NCI-H1436 treated with DMSO at 0.1 percent for 48 hours (cell line): ENCODE measurements at places on chromosomes 5 and 9.
A peak's percentile ranks its signal among the peaks of the same experiment; 100 is the strongest.

DNA sequence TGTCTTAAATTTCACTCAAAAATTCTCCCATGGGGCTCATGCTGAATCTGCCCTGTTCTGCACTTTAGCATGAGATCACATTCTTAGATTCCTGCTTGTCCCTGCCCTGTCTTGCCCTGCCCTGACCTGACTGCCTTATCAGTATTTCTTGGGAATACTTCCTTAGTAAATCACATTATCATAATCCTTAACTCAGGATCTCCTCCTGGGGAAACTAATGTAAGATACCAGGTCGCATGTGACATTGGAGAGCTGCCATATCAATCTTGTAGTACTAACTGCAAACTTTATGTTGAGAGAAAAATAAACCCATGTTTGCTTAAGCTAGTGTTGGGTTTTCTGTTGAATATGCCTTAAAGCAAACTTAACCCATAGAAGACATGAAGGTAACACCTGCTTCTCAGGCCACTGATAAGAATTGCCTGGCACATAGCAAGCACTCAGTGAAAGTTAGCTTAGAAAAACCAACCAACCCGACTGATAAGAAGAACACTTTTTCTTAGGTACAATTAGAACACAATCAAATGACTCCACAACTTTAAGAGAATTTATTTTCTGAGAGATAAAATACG, 53.3 kb downstream of the IL33 start:
- DNase-seq = no peak

- no peak for DNase-seq
Measured at GRCh38 chr5:171409164-171410136, 10.0 kb upstream of the FGF18 start.

- DNase-seq = no peak
Measured at GRCh38 chr5:75608870-75609269, 2.4 kb upstream of the ANKDD1B start.

DNA sequence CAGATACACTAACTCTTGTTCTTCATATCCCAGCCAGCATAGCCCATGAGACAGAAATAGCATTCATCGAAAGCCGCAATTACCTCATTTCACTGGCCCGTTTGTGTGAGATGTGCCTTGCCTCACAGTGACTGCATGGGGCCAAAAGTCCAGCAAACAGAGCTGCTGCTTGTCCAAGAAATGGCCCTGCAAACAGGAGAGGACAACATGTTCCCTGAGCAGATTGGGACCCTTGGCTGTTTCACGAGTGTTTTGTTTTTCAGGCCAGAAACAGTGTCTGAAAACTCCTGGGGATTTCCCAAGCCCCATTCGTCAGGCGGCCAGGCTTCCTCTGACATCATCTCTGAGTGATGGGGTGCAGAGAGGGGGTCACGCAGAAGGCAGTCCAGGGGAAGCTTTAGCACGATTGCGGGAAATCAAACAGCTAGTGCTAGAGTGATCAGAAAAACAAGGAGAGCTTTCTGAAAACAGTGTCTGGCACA, 503.6 kb upstream of the PAPPA start:
- DNase-seq = no peak

GRCh38 chr9:80605129-80605528, 1033.4 kb downstream of the TLE4 start:
- no peak for DNase-seq

- no peak for DNase-seq
Measured at GRCh38 chr9:95585824-95586223, 69.1 kb upstream of the PTCH1 start.

DNA sequence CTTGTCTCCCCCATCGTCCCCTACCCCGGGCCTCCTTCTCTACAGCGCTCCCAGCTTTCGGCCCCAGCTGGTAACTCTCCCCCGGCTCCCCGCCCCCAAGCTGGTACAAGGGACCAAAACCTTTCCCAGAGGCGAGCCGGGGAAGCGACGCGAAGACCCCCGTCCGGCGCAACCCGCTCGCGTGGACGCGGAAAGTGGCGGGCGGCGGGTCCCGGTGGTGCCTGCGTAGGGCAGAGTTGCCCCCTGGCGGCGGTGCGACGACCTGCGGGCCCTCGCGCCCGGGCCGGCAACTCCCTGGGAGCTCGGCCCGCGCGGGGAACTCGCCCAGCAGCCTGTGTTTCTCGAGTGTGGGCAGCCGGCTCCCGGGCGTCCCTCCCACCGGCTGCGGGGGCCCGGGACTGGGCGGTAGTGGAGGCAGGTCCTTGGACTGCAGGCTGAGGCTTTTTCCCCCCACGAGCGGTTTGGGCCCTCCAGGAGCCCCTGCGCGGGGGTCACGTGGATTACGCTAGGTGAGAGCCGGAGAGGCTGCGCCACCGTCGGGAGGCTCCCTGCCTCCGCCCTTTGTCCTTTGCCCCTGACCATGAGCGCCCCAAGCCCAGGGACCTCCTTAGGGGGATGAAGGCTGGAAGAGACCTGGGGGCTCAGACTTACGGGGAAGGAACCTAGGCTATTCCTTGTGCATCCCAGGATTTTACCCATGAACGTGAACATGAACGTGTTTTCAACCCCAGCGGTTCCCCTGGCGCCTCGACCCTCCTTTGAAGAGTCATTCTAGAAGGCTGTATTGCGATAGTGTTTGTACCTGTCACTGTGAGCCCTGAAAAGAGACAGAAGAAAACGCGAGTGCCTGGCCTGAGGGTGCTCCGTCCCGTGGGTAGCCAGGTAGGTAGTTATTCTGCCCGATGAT, 2.9 kb upstream of the FOXD1 start:
- DNase-seq = no peak

GRCh38 chr5:109945097-109945678, 255.5 kb downstream of the MAN2A1 start:
- no peak for DNase-seq

GRCh38 chr9:93231121-93231694, 47.3 kb downstream of the WNK2 start:
- no peak for DNase-seq

- DNase-seq = no peak
Measured at GRCh38 chr5:65366655-65367054, 115.1 kb downstream of the ADAMTS6 start.

DNA sequence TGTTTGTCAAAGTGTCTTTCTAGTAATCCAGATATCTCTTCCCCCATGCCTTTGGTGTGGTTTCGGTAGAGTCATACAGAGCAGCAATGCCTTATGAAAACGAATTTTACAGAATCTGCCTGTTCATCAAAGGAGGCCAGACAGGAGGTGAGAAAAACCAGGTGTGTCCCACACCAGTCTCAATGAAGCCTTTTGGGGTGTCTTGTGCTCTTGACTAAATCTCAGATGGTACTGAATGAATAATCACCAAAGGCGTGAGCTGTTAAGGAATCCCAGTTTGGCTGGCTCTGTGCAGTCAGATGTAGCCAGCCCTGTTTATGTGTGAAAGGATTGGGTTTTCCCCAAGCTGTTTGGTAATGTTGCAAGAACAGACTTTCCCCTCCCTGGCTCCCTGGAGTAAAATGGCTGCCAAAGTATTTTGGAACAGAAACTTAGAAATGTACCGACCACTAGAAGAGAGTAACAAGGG, 70.8 kb upstream of the CDKN2B start:
- DNase-seq = no peak

- DNase-seq = no peak
Measured at GRCh38 chr5:133487093-133487492, 125.2 kb downstream of the FSTL4 start.

GRCh38 chr5:4513381-4513780, 626.7 kb upstream of the ADAMTS16 start:
- no peak for DNase-seq

- no peak for DNase-seq
Measured at GRCh38 chr5:90897618-90898017, 339.0 kb downstream of the ADGRV1 start.

- DNase-seq = no peak
Measured at GRCh38 chr9:118563677-118564076, 805.6 kb downstream of the BRINP1 start.

GRCh38 chr5:87762631-87763030, 349.9 kb upstream of the CCNH start:
- DNase-seq = no peak

GRCh38 chr5:162391833-162392232, 324.3 kb downstream of the GABRG2 start:
- DNase-seq = no peak

GRCh38 chr5:73482383-73483136, 15.7 kb upstream of the BTF3 start:
- peak; percentile 10 for DNase-seq

GRCh38 chr5:120463991-120464626, at the start of gene PRR16:
PRR16 (plus strand) TSS chr5:120464300.
- DNase-seq = no peak

DNA sequence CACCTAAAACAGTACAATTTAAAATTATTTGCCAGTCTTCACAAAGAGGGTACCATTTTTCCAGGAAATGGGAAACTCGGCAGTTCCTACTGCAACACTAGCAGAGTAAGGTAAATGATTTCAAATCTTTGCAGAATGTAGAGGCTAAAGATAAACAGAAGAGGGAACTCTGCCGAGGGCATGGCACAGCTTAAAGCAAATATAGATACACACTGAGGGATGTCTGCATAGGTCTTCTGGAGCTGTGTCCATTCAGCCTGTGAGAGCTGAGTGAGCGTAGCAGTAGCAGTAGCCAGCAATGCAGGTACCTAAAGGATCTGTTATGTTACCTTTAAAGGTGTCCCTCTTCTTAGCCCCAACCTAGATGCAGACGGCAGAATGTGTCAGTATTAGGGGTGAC, 17.5 kb downstream of the CDKL3 start:
- DNase-seq = no peak

DNA sequence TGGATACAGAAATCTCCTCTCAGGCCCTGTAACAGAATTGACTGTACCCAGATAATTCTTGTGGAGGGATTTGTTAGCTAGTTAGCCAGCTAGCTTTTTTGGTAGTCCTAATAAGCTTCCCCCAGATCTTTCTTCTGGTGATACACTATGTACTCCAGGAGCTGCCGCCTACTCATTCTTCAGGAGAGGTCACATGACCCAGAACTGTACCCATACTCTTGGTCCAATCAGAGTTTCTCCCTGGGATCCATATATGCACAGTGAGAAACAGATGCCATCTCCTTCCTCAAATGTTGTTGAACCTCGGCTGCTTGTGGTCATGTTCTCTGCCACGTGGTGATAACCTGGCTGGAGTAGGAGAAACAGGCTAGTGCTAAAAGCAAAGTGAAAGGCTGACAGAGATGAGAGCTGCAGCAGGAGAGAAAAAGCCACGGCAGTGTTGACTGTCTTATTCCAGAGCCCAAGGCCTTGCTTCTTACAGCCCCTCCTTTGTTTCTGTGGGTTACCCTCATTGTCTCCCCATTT, 123.0 kb upstream of the RFX3 start:
- no peak for DNase-seq

- no peak for DNase-seq
Measured at GRCh38 chr9:137114220-137114612, 317 bp downstream of the DPP7 start.

DNA sequence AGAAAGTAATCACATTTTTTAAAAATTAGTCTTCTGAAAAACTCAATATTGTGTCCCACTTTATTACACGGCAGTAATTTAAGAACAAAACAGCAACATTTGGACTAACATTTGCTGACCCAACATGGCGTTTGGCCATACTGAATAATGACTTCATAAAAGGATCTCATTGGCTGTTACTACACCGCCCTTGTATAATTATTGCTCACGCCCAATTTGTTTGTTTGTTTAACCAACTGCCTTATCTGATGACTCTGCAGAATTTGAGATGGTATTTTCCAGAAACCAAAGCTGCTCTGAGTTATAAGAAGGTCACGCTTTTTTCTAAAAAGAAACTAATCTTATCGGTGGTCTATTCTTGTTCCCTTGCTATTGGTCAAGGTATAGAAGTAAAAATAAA, 200.2 kb upstream of the TARS1 start:
- DNase-seq = no peak

DNA sequence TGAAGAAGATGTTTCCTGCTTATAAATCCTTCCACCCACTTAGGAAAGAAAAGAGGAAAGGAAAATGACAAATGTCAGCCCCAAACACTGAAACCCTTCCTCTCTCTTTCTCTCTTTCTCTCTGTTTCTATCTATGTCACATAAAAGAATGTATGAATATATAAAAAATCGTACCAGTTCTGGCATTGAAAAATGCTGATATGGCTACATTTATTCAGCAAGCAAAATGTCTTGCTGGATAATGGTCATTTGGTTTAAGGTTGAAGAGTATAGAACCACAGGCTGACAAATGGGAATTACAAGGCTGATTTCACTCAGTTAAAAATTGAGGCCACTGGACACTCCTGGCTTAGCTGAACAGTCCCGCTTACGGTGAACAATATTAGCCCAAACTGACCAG, 335.9 kb downstream of the PARP8 start:
- no peak for DNase-seq

DNA sequence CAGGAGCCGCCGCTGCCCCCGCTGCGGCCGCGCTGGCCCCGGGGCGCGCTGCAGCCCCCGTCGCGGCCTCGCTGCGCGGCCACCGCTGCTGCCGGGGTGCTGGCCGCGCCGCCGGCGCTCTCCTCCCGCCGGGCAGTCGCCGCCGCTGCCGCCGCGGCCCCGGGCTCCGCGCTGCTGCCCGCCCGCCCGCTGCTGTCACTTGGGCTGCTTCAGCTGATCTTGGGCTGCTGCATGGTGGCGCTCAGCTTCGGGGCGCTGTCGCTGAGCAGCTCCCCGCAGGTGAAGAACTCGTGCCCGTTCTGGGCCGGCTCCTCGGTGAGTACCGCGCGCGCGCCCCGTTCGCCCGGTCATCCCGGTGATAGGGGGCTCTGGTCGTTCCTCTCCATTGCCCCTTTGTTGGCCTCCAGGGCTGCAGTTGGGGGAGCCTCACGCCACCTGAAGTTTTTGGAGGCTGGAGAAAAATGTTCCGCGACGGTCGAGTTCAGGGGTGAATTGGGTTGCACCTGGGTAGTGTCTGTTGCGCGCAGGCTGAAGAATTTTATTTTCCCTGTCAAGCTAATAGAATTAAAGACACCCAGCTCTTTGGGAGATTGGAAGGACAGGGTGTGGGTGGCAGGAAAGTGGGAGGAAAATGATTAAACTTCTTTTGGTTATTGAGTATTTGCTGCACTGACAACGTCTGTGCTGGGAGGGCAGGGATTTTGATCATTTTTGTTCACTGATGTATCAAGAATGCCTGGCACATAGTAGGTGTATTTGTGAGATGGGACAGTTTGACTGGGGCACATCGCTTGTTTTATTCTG, 596 bp downstream of the ENTREP1 start:
- DNase-seq = no peak

DNA sequence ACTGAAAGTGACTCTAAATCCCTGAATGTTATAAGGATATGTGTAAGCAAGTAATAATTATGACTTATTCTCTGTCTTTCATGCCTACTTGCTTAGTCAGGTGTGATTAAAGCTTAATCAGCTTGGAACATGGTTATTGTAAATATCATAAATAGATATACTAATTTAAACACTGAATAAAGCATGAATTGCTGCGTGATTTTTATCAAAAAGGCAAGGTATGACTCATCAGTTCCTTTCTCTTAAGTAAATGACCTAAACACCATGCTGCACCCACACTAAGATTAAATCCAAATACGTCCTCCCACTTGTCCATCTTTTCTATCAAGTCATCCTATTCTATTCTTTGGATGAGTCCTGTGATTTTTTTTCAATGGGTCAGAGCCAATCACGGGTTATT, 124.6 kb upstream of the MTAP start:
- no peak for DNase-seq

- DNase-seq = no peak
Measured at GRCh38 chr9:125626187-125626586, 80.8 kb downstream of the MAPKAP1 start.

- DNase-seq = no peak
Measured at GRCh38 chr5:177431317-177432142, 5.1 kb downstream of the GRK6 start.

- no peak for DNase-seq
Measured at GRCh38 chr5:94027145-94027544, 285.7 kb upstream of the POU5F2 start.

GRCh38 chr5:108641596-108641995, 106.1 kb upstream of the FER start:
- DNase-seq = no peak

- DNase-seq = no peak
Measured at GRCh38 chr5:124136609-124137008, 609.8 kb downstream of the ZNF608 start.
